ENCODE measurements at places on chromosomes 7 and 10. TPM values are rescaled to one million over a fixed set of nuclear protein-coding genes. Genes with fewer than 3 reads are reported as not detected.

The SLC26A3 gene
- total RNA-seq: not detected

The FGFBP3 gene
- 0.34 TPM for total RNA-seq

The LMOD2 gene
- total RNA-seq: not detected

The HMX3 gene
- total RNA-seq: not detected

The ITPRID1 gene
- total RNA-seq: not detected

The ST8SIA6 gene
- total RNA-seq: 28.0 TPM

The PODXL gene
- total RNA-seq: under 0.01 TPM

The OR2A7 gene
- total RNA-seq: 1.4 TPM

Measured in melanocyte of skin (primary cell).